ENCODE measurements at places on chromosomes 16 and 17. TPM values are rescaled to one million over a fixed set of nuclear protein-coding genes. Genes with fewer than 3 reads are reported as not detected.

- H3K27me3 ChIP-seq = no peaks in the 10 kb centered on the region
- peaks cover 7% of the 10 kb centered on the region for H3K36me3 ChIP-seq
- H3K4me3 ChIP-seq = no peak overlapping the region
- H3K4me1 ChIP-seq = peaks cover 5% of the 10 kb centered on the region
- no peak for DNase-seq
Measured at GRCh38 chr16:3988011-3988410, 107.5 kb upstream of the CREBBP start.

DNA sequence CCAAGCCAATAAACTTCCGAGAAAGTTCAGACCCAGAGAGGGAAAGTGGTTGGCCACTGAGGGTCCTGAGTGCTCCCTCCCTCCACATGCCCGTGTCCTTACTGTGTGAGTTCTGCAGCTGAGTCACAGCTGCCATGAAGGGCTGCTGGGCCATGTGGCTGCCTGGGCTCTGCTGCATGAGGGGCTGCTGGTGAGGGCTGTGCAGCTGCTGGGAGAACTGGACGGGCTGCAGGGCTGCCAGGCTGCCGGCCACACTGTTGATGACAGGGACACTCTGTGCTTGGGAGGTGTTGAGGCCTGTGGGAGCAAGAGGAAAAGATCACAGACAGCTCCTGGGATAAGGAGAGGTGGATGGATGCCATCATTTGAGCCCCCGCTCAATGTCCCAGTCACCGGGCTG is 44.0 kb downstream of the HNF1B start:
- DNase-seq = no peak
- H3K27me3 ChIP-seq = peaks cover 3% of the 10 kb centered on the region
- H3K4me3 ChIP-seq = no peak overlapping the region
- H3K4me1 ChIP-seq = peaks cover 1% of the 10 kb centered on the region

- H3K27me3 ChIP-seq = no peaks in the 10 kb centered on the region
- no peak overlapping the region for H3K27ac ChIP-seq
- H3K4me1 ChIP-seq = no peaks in the 10 kb centered on the region
- no peak for DNase-seq
Measured at GRCh38 chr17:37187262-37187661, 188.5 kb upstream of the C17orf78 start.

DNA sequence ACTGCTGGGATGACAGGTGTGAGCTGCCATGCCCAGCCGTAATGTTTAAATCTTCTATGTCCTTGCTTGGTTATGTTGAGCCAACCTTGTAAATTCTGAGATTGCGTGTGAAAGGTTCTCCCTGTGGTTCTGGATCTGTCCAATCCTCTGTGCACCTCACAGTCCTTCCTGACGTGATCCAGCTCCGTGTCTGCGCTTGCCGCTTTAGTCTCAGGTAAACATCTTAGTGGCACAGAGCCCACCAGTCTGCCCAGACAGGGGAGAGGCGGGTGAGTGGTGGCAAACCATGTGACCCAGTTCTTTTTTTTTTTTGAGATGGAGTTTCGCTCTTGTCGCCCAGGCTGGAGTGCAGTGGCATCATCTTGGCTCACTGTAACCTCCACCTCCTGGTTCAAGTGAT is 13.9 kb downstream of the SLC25A10 start:
- no peak overlapping the region for H3K27ac ChIP-seq
- peaks cover 2% of the 10 kb centered on the region for H3K27me3 ChIP-seq
- no peaks in the 10 kb centered on the region for H3K36me3 ChIP-seq
- no peak overlapping the region for H3K4me3 ChIP-seq
- H3K4me1 ChIP-seq = no peaks in the 10 kb centered on the region
- no peak for DNase-seq

The HOXB5 gene
- not detected for polyA plus RNA-seq

All from immature natural killer cell (primary cell).